Stimulated activated CD4-positive, alpha-beta T cell treated with anti-CD3 and anti-CD28 coated beads, TNF-alpha, amount 100 ng/mL, for 48 hours (primary cell): ENCODE measurements at places on chromosomes 2 and 18.

DNA sequence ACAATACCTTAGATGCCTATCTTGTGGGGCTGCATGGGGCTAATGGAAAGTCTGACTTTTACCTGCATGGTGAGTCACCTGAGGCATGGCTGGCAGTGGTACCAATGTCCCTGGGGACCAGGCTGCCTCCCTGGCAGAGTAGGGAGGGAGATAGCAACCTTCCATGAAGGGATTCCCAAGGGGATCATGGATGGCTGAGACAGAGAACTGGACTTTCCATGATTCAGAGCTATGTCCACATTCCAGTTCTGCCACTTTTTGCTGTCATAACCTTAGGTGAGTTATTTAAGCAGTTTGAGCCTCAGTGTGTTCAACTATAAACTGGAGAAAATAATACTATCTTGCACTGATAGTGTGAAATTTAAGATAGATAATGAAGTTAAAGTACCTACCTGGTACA lies 178.6 kb downstream of the SETBP1 start:
- no peak for DNase-seq

DNA sequence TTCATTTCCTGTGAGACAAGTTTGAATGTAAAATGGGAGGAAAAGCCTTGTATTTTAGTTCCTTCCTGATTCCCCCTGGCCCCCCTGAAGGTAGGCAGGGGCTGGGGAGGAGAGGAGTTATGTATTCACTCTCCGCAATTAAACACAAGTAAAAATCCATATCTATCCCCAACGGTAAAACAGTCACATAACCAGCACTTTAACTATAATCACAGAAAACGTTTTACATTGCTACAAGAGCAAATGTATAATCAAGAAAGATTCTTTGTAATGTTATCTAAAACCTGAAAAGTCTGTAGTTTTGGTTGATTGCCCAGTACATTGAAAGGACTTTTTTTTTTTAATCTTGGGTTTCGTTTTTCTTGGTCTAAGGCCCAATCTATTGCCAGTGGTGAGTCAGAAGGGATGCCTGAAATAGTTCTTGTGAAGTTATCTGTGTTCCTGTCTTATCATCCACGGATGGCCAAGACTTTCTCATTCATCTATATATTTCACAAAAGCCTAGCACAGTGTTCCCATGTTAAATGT lies 34.5 kb upstream of the CCNYL1 start:
- DNase-seq, result no peak

- DNase-seq, result no peak
These were observed 691.3 kb downstream of the LRP1B start for GRCh38 chr2:141439524-141439923.

DNA sequence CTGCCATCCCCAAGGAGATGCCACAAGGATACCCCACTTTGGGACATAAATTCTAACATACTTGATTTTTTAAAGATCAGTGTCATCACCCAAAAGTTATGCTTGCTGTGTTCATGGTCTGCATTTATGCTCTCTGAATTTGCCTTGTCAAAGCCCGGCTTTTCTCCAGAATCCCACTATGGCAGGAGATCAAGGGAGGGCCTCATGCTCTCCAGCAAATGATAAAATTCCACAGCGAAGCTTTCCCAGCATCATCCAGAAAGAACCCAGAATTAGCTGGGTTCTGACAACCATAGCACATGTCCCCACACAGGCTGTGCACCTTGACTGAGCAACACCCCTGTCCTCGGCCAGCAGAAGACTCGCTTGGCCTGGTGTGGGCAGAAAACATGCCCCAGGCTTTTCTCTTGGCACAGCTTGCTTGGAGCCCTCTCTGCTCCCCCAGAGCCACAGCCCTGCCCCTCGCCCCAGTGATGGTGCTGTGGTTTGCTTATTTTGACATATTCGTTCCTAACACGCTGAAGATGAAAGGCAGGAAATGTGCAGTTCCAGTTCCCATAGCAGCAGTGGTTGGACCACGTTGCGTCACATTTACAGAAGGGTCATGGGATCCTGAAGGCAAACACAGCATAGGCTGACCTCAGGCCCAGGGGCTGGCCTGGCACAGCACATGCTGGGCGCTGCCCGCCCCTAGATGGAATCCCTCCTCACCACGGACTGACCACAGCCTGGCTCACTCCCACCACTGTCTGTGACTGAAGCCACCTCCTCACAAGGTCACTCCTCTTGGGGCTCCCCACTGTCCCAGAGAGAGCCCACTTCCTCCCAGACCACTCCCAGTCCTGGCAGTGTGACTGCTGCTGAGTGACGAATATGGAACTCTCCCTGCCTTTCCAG lies 14.1 kb upstream of the CHRNA1 start:
- peak; percentile 62 for DNase-seq

DNA sequence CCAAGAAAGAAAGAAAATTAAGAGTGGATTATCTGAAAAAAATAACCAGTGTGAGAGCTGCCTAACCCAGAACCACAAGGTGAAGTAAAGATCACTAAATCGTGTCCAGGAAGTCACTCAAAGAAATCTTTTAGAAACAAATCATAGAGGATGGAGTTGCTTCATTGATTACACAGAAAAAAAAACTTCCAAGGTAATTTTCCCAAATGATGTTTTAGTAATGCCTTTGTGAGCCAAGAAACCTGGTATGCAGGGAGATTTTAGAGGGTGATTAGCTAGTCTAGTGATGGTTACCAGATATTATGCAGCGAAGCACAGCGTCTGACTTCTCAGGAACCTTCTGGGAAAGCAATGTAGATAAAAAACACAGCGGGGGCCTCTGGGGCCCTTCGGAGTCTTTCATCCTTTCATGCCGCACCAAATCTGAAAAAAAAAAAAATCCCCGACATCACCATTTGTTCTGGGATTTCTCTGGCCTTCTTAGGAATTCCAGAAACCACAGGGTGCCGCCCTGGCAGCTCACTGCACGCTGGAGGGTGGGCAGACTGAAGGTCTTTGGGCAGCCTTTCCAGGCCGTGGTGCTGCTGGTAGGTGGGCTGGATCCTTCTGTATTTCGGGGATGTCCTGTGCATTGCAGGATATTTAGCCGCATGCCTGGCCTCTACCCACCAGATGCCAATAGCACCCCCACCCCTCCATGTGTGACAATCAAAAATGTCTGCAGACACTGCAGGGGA lies 17.3 kb downstream of the ALPK2 start:
- no peak for DNase-seq

DNA sequence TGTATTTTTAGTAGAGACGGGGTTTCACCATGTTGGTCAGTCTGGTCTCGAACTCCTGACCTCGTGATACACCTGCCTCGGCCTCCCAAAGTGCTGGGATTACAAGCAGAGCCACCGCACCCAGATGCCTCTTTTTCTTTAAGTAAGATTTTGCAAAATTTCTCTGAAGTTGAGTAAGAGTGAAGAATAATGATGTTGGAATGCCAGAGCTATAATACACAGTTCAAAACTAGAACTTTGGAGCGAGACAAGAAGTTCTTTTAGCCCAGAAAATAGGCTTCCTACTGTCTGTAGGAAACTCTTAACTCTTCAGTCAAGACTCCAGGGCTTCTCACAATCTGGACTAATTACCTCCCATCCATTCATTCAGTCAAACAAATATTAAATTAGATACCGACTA lies 51.4 kb downstream of the MARCHF4 start:
- DNase-seq, result no peak

GRCh38 chr2:176421297-176422050 lies 152.2 kb downstream of the MTX2 start:
- DNase-seq, result no peak

DNA sequence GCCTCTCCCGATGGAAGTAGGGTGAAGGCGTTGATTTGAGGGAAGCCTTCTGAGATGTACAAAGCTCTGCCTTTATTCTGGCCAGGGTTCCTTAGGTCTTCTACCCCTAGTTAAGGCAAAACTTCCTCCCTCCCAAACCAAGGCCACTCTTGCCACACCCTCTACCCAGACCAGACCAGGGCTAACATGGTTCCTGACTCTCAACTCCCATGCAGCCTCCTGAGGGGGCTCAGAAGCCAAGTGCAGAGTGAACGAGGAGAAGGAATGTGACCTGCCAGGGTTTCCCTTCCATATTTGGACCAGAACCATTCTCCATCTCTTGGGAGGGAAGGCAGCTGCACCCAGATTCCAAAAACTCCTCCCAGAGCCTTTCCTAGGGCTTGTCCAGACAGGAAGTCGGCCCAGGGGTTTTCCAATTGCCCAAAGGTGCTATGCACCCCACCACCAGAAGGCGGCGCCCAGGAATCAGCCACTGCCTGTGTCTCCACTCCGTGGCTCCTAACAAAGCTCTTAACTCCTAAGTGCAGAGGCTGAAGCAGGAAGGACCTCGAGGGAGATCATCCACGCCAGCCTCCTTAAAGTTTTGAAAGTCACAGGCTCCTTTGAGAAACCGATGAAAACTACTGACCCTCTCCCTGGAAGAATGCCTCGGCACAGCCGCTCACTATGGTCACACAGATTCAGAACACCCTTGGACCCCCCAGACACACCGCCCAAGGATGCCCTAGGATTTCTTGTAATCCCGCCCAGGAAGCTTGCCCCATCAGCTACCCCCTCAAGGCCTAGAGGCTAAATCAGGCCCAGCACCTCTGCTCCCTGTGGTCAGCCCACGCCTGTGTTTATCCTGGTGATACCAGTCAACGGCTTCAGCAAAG lies 157.8 kb downstream of the SMAD2 start:
- DNase-seq, result peak; percentile 58

DNA sequence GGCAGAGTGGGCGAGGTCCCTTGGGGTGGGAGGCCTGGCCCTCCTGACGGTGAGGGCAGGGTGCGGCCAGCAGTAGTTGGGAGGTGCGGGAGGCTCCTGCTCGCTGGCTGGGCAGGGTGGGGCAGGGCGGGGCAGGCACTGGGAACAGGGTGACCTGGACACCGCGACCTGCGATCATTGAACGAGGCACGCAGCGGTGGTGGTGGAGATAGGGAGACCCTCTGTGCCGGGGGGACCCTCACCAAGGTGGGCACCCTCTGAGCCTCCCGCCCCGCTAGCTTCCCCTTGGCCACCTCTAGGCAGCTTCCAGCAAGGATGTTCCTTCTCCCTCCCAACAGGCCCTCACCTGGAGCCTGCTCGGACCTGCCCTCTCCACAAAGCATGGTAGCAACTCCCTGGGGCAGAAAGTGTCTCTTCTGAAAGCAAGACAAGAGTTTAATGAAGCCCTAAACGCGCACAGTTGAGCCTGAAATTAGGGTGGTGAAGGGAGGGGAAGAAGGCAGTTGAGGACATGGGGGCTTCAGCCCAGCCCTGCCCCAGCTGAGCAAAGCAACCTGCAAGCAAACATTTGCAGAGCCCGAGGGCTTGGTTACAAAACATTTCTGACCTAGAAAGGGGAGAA lies 15.4 kb upstream of the FOSL2 start:
- no peak for DNase-seq

GRCh38 chr2:39881948-39882347 lies 102.9 kb upstream of the THUMPD2 start:
- no peak for DNase-seq

- no peak for DNase-seq
These were observed 65.9 kb upstream of the AFF3 start for GRCh38 chr2:100208141-100208770.

DNA sequence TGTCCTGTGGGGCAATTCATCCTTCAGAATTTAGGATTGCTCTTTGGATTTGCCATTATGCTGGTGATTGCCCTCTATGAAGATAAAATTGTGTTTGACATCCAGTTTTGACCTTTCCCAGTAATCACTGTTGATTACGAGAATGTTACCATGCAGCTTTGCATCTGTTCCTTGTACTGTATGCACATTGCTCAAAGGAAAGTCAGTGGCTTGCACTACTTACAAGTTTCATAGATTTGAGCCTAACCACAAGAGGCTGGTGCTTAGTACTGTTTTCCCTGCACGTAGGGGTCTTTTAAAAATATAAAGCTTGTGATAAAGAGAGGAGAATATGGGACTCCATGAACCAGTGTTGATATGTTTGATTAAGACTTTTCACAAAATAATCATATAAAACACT lies 77.9 kb downstream of the SLC39A10 start:
- DNase-seq, result no peak

GRCh38 chr2:101089419-101089818 lies 61.8 kb downstream of the TBC1D8 start:
- no peak for DNase-seq

DNA sequence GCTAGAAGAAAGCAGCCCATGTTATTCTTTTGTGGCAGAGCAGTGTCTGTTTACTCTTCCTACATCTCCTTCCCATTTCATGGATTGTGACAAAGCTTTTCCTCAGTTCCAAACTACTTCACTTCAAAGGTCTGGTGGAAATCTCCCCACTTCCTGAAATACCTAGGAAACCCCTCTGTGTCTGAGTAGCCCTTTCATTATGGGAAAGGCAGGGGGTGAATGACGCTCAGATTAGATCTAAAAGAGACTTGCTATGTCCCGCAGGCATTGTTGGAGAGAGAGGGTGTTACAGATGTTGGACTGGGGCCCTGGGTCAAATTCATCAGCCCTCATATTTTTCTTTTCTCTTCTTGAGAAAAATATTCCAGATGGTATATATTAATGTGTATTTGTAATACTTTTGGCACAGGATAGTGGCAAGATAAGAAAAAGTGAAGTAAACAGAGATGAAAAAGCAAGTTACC lies 675.0 kb downstream of the IRS1 start:
- no peak for DNase-seq

- no peak for DNase-seq
These were observed 79.0 kb downstream of the ALPK2 start for GRCh38 chr18:58549814-58550339.

GRCh38 chr2:11786191-11786590 lies 39.8 kb downstream of the LPIN1 start:
- no peak for DNase-seq

GRCh38 chr2:136389809-136390208 lies 271.9 kb upstream of the CXCR4 start:
- no peak for DNase-seq

- DNase-seq, result no peak
These were observed 100.8 kb downstream of the MEIS1 start for GRCh38 chr2:66535574-66536289.

DNA sequence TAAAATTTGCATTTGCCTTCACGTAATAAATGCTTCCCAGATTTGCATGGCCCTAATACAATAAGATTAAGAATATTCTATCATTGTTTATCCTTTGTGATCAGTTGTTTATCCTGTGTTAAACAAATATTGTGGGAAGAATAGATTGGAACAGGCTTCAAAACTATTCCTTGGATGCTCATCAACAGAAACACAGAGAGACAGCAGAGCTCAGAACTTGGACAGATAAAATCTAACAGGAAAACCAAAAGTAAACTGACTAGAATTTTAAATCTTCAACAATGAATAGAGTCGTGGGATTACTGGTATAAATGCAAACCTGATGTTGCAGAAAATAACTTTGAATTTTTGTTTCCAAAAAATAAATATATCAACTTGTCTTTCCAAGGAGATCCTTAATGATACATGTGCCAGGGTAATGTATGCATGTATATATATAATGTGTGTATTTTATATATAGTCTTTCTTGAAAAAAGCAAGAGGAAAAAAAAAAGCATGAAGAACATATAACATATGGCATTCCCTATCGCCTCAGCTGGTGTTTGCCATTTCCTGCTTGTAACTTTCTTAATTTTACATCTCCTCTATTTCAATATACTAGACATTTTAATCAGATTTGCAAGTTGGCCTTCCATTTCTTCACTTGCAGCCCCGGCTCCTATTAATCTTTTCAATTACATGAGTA lies 59.9 kb upstream of the TANK start:
- no peak for DNase-seq

GRCh38 chr2:68345129-68345875 lies 19.8 kb upstream of the PLEK start:
- no peak for DNase-seq

- DNase-seq, result no peak
These were observed 2.5 kb upstream of the MAT2A start for GRCh38 chr2:85536479-85536878.
